Lower lobe of right lung (tissue), 2 donors: ENCODE measurements at places on chromosomes 3 and 15. TPM values are rescaled to one million over a fixed set of nuclear protein-coding genes. Genes with fewer than 3 reads are reported as not detected.

GRCh38 chr3:180284331-180285110 is 247.8 kb upstream of the PEX5L start:
- DNase-seq, result no peak

DNA sequence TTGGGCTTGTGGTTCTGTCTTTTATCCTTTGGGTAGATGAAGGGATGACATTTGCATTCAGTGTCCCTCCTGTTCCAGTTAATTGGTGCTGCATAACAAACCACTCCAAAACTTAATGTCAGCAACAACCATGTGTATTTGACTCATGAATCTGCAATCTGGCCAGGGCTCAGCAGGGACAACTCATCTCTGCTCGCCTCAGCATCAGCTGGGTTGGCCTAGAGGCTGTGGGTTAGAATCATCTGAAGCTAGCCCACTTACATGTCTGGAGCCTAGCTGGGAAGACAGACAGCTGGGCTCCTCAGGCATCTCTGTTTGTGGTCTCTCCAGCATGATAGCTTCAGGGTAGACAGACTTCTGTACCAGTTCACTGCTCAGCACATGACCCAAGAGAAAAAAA is 92.0 kb downstream of the TMEM108 start:
- DNase-seq, result no peak

The XPC gene
- total RNA-seq, result 31.8 TPM

The SLC22A14 gene
- total RNA-seq, result not detected

The AMT gene
- 8.4 TPM for total RNA-seq

The CCNB2 gene
- total RNA-seq, result 2.0 TPM

The OR5H1 gene
- total RNA-seq, result not detected
